ENCODE measurements at places on chromosomes 7 and 10.

GRCh38 chr7:150831851-150832250, 20.5 kb upstream of the AOC1 start:
- H3K4me3 ChIP-seq = no peak overlapping the region
- no peak overlapping the region for H3K27ac ChIP-seq
- peaks cover 17% of the 10 kb centered on the region for H3K4me1 ChIP-seq
- H3K27me3 ChIP-seq = peaks cover 2% of the 10 kb centered on the region
- no peaks in the 10 kb centered on the region for H3K36me3 ChIP-seq

- H3K27ac ChIP-seq = no peak overlapping the region
- no peaks in the 10 kb centered on the region for H3K36me3 ChIP-seq
- H3K4me1 ChIP-seq = no peaks in the 10 kb centered on the region
- no peaks in the 10 kb centered on the region for H3K27me3 ChIP-seq
Measured at GRCh38 chr7:100384628-100385294, 11.5 kb downstream of the PILRA start.

- peaks cover 13% of the 10 kb centered on the region for H3K4me1 ChIP-seq
- H3K4me3 ChIP-seq = no peak overlapping the region
- H3K27ac ChIP-seq = no peak overlapping the region
- no peaks in the 10 kb centered on the region for H3K27me3 ChIP-seq
- DNase-seq = no peak
Measured at GRCh38 chr10:59896191-59896590, 10.2 kb downstream of the CCDC6 start.

DNA sequence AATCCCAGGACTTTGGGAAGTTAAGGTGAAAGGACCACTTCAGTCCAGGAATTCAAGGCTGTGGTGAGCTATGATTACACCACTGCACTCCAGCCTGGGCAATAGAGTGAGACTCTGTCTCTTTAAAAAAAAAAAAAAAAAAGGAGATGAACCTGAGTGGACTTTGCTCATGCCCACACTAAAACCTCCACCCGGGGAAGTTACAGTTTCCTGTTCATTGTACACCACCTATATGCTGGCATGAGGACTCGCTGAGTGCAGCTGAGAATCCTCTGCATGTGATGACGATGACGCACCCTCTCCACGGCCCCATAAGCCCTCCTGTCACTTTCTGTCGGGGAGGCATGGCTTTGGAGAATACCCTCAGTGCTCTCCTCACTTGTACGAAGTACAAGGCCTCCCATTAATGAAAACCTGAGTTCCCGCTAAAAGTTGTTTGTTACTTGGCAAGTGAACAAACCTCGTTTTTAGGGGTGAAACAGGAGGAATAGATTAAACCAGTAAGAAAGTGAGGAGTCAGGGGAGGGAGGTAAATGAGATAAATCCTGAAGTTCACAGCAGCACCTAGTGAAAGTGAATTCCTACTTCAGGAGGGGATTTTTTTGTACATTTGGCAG, 15.9 kb downstream of the TMEM176B start:
- DNase-seq = no peak
- H3K4me1 ChIP-seq = peaks cover 12% of the 10 kb centered on the region
- H3K27ac ChIP-seq = no peak overlapping the region
- no peak overlapping the region for H3K4me3 ChIP-seq

DNA sequence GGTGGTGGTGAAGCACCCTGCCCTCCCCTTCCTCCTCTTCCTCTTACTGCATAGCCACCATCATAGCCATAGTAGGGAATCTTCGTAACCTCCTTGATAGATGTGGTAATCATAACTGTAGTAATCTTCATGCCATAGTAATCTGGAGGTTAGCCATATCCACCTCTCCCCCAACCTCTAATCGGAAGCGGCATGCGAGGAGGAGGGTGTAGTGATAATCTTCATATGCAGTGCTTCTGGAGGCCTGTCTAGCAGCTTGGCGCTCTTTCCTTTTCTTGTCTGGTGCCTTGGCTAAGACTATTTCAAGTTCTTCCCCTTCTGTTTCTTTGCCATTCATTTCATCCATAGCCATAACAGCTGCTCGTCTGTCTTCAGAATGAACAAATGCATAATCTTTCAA, 90.9 kb downstream of the MLLT10 start:
- peaks cover 9% of the 10 kb centered on the region for H3K4me1 ChIP-seq
- no peaks in the 10 kb centered on the region for H3K27me3 ChIP-seq
- DNase-seq = no peak
- peaks cover 39% of the 10 kb centered on the region for H3K36me3 ChIP-seq
- H3K27ac ChIP-seq = no peak overlapping the region
- no peak overlapping the region for H3K4me3 ChIP-seq

DNA sequence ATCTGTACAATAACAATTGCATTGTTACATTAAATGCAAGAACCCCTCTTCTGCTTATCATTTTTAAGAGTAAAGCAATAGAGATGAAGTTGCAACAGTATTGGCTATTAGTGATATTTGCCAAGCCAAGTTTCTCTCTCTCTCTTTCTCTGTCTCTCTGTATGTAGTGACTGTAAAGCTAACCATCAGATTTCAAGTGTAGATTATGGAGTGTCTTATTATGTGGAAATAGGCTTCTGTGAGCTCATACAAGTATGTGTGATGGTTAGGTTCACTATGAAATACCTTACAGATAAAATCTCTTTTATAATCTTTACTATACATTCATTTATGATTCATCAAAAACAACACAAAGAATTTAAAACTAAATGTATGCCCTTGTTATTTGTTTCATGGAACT, 28.6 kb upstream of the NRP1 start:
- H3K4me3 ChIP-seq = no peak overlapping the region
- H3K36me3 ChIP-seq = peaks cover 7% of the 10 kb centered on the region
- no peaks in the 10 kb centered on the region for H3K4me1 ChIP-seq
- no peak overlapping the region for H3K27ac ChIP-seq

GRCh38 chr10:59757966-59758365, 4.7 kb upstream of the MRLN start:
- DNase-seq = no peak
- H3K36me3 ChIP-seq = no peaks in the 10 kb centered on the region
- H3K27ac ChIP-seq = no peak overlapping the region
- H3K4me1 ChIP-seq = no peaks in the 10 kb centered on the region
- H3K27me3 ChIP-seq = peaks cover 3% of the 10 kb centered on the region
- no peak overlapping the region for H3K4me3 ChIP-seq

- no peak overlapping the region for H3K4me3 ChIP-seq
- no peaks in the 10 kb centered on the region for H3K36me3 ChIP-seq
- H3K4me1 ChIP-seq = no peaks in the 10 kb centered on the region
- no peak overlapping the region for H3K27ac ChIP-seq
- H3K27me3 ChIP-seq = no peaks in the 10 kb centered on the region
- no peak for DNase-seq
Measured at GRCh38 chr7:135990258-135990657, 13.1 kb upstream of the MTPN start.

- no peaks in the 10 kb centered on the region for H3K27me3 ChIP-seq
- H3K4me1 ChIP-seq = peaks cover 36% of the 10 kb centered on the region
- peak overlapping the region; percentile 90 for H3K27ac ChIP-seq
Measured at GRCh38 chr7:99499371-99499720, 735 bp downstream of the ZNF394 start.

DNA sequence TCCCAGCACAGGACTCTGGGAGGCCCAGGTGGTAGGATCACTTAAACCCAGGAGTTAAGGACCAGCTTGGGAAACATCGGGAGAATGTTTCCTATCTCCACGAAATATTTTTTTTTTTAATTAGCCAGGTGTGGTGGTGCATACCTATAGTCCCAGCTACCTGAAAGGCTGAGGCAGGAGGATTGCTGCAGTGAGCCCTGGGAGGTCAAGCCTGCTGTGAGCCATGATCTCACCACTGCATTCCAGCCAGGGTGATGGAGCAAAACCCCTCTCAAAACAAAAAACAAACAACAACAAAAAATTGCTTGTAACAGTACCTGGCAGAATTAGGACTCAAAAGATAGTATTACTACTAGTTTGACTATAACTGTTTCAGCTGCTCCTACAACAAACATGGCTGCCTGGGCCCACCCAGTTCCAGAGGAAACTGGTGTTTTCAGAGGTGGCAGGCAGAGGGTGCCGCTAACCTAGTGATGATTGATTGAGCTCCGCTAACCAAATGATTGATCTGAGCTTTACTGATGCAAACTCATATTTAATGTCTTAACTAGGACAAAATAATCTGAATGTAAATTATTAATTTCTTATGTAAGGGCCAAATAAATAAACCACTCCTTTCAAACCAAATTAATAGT, 57.0 kb downstream of the AP3M1 start:
- DNase-seq = no peak
- peaks cover 17% of the 10 kb centered on the region for H3K36me3 ChIP-seq
- H3K4me3 ChIP-seq = no peak overlapping the region

- peaks cover 87% of the 10 kb centered on the region for H3K27me3 ChIP-seq
- DNase-seq = peak; percentile 25
- no peaks in the 10 kb centered on the region for H3K36me3 ChIP-seq
- peaks cover 6% of the 10 kb centered on the region for H3K4me1 ChIP-seq
Measured at GRCh38 chr7:33904681-33905388, 504 bp upstream of the BMPER start.

GRCh38 chr10:10545771-10546170, 471.9 kb upstream of the CELF2 start:
- H3K36me3 ChIP-seq = no peaks in the 10 kb centered on the region
- H3K4me3 ChIP-seq = no peak overlapping the region
- peaks cover 11% of the 10 kb centered on the region for H3K4me1 ChIP-seq
- no peak overlapping the region for H3K27ac ChIP-seq

DNA sequence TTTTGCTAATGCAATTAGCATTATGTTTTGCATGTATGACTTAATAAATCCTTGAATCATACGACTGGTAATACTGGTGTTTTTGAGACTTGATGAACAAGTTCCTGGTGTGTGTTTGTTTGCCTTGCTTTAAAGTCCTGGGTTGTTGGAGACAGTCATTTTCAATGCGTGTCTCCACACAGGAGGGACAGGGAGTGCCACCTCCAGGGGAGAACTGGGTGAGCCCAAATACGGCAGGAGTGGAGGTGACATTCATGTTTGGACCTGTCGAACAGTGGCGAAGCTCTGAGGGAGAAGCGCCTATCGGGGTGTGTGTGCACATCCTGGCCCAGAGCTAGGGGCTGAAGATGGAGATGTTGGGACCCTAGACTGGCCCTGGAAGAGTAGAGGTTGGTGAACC, 43.8 kb downstream of the DAGLB start:
- no peak for DNase-seq
- no peaks in the 10 kb centered on the region for H3K4me1 ChIP-seq
- H3K27me3 ChIP-seq = no peaks in the 10 kb centered on the region
- H3K27ac ChIP-seq = no peak overlapping the region
- peaks cover 23% of the 10 kb centered on the region for H3K36me3 ChIP-seq

DNA sequence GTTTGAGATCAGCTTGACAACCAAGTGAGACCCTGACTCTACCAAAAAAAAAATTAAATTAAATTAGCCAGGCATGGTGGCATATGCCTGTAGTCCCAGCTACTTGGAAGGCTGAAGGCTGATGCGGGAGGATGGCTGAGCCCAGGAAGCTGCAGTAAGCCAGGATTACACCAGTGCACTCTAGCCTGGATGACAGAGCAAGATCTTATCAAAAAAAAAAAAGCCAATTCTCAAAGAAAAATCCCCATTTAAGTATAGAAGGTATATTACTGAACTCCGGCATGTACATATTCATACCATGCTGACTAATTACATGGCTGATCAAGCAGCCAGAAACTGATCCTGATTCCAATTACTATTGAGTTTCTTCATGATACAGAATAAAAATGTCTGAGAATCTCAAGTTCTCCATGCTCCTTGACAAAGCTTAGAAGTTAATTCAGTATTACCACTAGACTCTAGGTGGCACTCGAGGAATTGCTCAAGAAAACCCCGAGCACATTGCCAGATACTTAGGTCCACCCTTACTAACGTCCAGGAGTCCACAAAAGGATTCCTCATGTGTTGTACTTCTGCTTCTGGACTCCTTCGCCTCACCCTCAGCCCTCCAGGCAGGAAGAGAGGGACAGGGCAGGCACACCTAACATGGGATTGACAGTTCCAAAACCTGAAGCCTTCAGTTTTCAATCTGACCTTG, 148.9 kb downstream of the PARD3 start:
- no peak overlapping the region for H3K4me3 ChIP-seq
- no peak for DNase-seq
- H3K4me1 ChIP-seq = peaks cover 40% of the 10 kb centered on the region
- H3K27ac ChIP-seq = no peak overlapping the region
- no peaks in the 10 kb centered on the region for H3K36me3 ChIP-seq
